ENCODE measurements at places on chromosomes 4 and X.

DNA sequence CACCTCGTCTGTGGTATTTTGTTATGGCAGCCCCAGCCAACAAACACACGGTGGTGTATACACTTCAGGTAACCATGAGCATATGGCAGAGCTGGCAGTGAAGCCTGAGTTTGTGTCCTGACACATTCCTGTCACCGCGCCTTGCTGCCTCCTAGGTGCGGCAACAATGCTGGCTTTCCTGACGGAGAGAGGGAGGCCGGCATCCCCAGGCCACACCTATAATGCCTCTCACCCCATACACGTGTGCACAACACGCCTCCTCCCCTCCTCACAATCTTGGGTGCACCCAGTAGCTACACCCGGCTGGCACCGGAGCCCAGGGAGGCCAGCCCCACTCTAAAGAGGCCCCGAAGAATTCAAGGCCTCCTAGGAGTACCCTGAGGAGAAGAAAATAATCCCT, 158.5 kb downstream of the NSUN7 start:
- DNase-seq, result no peak

GRCh38 chr4:11081006-11081405, 347.7 kb downstream of the HS3ST1 start:
- no peak for DNase-seq

- DNase-seq, result no peak
These were observed 376.4 kb upstream of the GNPDA2 start for GRCh38 chr4:45102716-45103115.

DNA sequence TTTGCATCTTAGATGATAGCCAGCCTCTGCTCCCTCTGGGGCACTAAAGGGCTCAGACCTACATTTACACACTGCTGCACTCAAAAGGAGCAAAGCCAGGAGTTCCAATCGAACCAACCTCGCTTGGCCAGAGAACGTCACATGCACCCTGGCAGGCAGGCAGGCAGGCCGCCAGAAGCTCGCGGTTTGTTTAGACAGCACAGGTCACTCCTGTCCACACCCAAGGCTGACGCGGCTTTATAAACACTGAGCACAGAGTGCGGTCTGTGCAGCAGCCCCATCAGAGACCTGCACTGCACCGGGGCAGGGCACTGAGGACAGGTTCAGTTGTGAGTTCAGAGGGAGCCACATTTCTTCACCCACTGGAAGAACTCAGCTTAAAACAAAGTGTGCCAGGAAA, 143.9 kb downstream of the BCOR start:
- no peak for DNase-seq

GRCh38 chr4:73904491-73904890, 35.3 kb downstream of the CXCL1 start:
- no peak for DNase-seq

GRCh38 chrX:132409780-132410556, 78.9 kb downstream of the MBNL3 start:
- DNase-seq, result no peak

GRCh38 chrX:128992107-128992971, 531.0 kb downstream of the SMARCA1 start:
- DNase-seq, result no peak

DNA sequence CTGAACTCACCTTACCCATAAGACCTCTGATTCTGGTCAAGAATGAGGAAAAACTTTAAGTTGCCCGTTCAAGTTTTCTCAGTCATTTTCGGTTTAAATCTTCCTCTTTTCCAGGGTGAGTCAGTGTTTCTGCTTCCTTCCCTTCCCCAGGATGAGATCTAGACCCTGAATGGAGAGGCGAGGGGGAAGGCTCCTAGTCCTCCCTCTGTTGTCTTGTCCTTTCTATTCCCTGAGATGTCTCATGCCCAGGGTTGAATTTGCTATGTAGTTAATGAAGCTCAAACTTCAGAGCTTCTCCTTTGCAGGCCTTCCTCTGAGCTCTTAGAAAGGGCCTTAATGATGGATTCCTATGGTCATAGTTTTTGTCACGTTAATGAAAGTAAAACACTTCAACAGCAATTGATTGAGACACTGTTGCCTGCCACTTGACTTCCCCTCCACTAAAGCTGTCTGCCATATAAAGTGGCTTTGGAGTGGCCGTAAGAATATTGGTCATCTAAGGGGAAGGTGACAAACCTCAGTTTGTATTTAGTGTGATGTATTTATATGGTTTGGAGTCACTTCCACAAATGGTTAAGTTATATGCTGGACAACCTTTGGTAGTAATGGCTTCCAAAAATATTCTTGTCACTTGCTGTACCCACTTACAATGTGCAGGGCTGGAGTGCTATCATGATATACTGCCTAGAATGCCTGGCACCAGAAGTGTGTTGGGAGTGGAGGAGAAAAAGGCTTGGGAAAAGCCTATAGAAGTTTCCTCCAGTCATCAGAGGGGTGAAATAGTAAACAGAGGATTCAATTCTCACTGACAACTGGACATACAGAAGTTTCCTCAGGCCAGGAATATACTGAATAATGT, 24.3 kb upstream of the GPRIN3 start:
- DNase-seq, result no peak

DNA sequence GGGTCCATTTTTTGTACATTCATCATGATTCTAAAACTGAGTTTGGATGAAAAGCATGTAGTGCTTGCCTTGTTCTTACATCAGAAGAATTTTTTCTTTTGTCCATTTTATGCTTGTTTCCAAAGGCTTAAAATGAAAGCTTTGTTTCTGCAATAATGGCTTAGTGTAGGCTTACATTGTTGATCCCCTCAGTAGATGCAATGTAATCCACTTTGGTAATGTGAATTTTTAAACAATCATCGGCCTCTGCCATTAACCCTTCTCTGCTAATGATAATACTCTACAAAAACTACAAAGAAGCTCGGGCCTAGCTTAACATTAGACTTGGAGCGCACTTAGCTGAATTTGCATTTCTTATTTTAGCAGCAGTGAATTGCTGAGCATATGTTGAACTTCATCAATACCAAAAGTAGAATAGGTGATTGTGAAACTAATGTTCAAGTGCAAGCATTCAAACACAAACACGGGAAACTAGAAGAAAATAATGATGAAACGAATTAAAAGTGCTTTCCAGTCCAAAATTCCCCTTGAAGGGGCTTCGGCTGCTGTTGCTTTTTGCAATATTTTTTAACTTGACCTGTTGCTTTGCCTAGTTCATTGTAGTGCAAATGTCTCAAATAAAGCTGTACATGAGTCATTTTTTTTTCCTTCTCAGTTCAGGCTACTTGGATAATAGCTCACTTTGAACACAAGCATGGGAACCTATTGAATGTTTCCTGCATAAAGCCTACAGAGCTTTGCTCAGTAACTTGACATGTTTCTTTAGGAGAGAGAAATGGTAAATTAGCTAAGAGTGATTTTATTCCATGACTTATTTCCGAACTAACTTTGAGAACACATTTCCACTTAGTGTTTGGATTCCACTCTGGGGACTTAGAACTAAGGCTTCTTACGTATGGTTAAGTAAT, 66.5 kb downstream of the SLIT2 start:
- no peak for DNase-seq

DNA sequence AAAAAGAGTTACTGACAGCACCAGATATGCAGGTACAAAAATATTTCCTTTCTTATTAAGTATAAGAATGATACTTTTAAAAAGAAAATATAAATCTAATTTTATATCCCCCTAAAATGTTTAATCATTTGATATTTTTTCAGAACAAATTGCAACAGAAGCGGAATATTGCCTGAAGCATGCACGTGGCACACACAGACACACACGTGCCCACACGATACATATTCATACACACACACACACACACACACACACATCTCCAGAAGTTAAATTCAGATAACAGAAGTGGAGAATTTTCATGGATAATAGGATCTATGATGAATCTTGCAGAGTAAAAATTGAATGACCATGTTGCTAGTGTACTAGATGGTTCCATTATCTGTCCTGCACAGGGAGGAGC, 445.2 kb downstream of the GPAT3 start:
- DNase-seq, result no peak

GRCh38 chr4:173578956-173579355, 48.9 kb upstream of the HAND2 start:
- DNase-seq, result no peak

DNA sequence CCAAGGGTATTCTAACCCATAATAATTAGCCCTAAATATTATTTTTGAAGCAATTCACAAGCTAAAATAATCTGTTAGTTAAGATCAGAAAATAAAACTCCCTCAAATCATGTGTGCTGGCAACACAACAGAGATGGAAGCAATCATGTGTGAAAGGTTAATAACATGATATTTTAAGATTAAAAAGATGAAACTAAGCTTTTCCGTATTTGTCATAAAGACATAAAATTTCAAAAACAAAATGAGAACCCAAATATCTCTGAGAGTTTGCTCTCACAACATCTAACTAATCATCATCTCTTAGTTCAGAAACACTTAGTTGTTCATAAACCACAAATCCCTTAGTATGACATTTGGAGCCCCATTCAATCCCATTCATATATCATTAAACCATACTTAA, 749.1 kb downstream of the CCSER1 start:
- DNase-seq, result no peak

- no peak for DNase-seq
These were observed 215.4 kb upstream of the MAB21L2 start for GRCh38 chr4:150366487-150366999.

GRCh38 chrX:123988423-123989111, 27.1 kb downstream of the STAG2 start:
- no peak for DNase-seq

DNA sequence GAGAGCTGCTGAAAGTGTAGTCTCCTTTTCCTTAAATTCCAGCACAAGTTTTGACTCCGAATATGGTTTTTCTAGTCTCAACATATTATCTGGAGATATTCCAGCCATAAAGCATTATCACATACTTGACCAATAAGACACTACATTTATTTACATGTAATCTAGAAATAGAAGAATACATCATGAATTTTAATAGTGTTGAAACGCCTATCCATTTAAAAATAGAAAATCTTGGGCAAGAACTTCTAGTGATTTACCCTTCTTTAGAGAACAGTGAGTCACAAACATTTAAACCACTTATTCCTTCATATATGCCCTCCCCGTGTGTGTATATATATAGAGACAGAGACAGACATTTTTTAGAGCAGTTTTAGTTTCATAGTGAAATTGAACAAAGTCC, 161.5 kb downstream of the SOWAHB start:
- DNase-seq, result no peak
